ENCODE measurements at places on chromosomes 1 and 21.

- no peak for DNase-seq
Observed at GRCh38 chr1:8017495-8018197, 8.5 kb downstream of the ERRFI1 start.

- no peak for DNase-seq
Observed at GRCh38 chr1:83970802-83971201, 28.1 kb downstream of the TTLL7 start.

DNA sequence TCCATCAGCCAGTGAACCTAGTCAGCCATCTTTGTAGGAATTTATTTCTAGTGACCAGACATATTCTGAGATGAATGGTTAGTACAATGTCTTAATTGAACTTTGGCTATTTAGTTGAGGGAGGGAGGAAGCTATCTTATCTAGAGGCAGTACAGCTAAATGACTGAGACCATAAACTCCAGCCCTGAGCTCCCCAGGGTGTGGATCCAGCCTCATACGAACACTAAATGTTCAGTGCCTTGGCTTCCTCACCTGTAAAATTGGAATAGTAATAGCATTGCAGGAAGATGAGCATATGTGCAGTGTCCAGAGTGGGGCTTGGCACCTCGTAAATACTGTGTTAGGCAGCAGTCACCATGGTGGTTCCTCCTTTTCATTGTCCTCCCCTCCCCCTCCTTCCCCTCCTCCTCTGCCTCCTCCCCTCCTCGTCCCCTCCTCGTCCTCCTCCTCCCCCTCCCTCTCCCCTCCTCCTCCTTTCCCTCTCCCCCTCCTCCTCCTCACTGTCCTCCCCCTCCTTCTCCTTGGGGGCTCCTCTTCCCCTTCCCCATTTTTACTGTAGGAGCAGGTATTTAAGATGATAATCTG is 108.2 kb downstream of the GALNT2 start:
- peak; percentile 13 for DNase-seq

DNA sequence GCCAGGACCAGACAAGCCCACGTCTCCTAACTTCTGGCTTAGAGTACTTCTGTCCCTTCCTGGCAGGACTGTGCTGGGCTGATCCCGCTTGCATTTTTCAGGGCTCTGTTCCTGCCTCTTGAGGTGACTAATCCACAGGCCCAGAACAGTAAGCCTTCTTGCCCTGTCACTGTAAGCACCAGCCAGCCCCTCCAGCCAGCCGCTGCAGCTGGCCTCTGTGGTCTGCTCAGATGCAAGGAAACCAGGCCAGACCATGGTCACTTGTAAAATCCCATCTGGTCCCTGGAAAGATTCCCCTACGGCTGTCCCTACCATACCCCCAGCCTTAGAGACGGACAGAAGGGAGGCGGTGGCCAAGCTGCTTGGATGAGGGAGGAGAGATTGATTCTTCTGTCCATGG is 74.2 kb downstream of the KIRREL1 start:
- DNase-seq, result no peak

DNA sequence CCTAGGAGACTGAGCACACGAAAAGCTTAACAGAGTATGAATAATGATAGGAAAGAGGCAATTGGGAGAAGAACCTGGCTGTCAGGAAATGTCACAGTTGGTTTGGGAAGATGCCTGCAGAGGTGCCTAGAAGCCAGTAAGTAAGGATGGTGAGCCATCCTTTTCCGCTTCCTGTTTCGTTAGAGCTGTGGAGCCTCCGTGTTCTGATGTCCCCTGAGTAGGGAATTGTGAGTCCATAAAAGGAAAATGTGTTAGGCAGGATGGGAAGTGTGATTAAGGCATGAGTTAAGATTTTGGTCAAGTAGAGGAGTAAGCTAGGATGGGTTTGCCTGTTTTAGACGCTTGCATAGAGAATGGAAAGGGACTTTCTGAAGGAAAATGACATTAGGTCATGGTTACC is 9.0 kb downstream of the CLIC4 start:
- DNase-seq, result no peak
